ENCODE measurements at places on chromosomes 12 and 14. TPM values are rescaled to one million over a fixed set of nuclear protein-coding genes. Genes with fewer than 3 reads are reported as not detected.

The MVK gene
- total RNA-seq: 50.8 TPM

The PDE3A gene
- not detected for total RNA-seq

The TEX52 gene
- total RNA-seq: not detected

The KRT5 gene
- total RNA-seq: 134 TPM

The TRHDE gene
- total RNA-seq: 0.74 TPM

The COQ6 gene
- total RNA-seq: 25.4 TPM

The KRT7 gene
- total RNA-seq: 3,783 TPM

The GZMB gene
- not detected for total RNA-seq

The ZCCHC8 gene
- 24.3 TPM for total RNA-seq

The GDF3 gene
- not detected for total RNA-seq

The CLEC4D gene
- not detected for total RNA-seq

DNA sequence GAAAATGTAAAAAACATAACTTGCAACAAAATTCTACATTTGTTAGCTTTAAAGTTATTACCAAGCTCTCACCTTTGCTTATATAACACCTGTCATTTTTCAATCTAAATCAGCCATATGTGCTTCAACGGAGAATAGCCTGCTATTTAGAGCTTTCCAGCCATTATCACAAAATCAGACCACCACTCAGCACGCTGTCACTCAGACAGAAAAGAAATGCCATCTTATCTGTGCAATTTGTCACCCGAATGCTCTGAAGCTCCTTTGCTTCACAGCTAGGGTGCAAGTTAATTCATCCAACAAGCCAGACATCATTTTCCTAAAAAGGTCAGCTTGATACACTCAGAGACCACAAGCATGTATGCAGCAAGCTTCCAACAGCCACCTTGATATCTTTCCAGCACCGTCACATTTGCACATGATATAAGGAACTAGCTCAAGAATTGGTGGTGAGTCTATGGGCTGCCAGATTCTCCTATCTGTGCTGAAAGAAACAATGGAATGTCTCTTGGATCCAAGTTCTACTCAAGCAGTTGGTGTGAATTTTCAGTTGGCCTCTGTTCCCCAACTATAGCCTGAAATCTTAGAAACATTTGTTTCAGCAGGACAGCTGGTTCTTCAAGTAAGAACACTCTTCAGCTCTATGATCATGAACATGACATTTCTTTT, 20.0 kb upstream of the IFNG-AS1 start:
- DNase-seq: no peak

GRCh38 chr14:54809767-54810166, 92.9 kb downstream of the GCH1 start:
- DNase-seq: no peak

- peak; percentile 62 for DNase-seq
Measured at GRCh38 chr12:13233830-13234641, 37.5 kb downstream of the EMP1 start.

DNA sequence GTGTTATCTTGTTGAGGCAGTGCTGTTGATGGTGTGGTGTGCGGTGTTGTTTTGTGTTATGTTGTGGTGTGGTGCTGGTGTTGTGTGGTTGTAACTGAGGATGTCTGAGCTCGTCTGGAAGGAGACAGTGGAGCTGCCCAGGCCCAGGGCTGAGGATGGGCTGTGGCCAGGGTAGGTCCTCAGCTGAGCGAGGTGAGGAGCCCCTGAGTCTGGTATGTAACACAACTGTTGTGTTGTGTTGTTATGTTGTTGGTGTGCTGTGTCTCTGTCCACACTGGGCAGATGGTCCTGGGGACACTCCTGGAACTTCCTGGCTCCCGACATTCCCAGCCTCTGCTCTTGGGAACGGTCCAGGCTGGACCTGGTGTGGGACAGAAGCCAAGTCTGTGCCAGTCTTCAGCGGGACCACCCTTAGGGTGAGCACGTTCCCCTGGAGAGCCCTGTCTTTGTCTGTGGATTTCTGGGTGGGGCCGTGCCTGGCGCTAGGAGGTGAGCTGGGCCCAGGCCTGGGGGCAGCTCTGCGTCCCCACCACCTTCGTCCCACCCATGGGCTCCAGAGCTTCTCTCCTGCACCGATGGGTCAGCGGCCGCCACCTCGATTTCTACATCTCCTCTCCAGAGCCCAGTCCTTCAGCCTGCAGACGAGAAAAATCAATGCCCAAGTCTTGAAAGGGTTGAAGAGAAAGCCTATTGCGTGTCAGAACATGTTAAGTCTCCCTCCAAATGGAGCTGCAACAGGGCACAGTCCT, 27.4 kb upstream of the SFSWAP start:
- DNase-seq: no peak

GRCh38 chr14:92848887-92849286, 54.8 kb downstream of the GOLGA5 start:
- DNase-seq: no peak

- DNase-seq: no peak
Measured at GRCh38 chr12:17661250-17661649, 428.7 kb downstream of the RERGL start.

- DNase-seq: no peak
Measured at GRCh38 chr12:95522692-95523091, 28.6 kb downstream of the USP44 start.

- DNase-seq: no peak
Measured at GRCh38 chr14:40523123-40523522, 1083.6 kb upstream of the LRFN5 start.

- DNase-seq: no peak
Measured at GRCh38 chr12:111288771-111289170, 80.1 kb downstream of the PHETA1 start.

- peak; percentile 86 for DNase-seq
Measured at GRCh38 chr14:50039734-50040400, 76.5 kb downstream of the VCPKMT start.

GRCh38 chr12:94659346-94659930, 9.1 kb upstream of the TMCC3 start:
- DNase-seq: no peak

DNA sequence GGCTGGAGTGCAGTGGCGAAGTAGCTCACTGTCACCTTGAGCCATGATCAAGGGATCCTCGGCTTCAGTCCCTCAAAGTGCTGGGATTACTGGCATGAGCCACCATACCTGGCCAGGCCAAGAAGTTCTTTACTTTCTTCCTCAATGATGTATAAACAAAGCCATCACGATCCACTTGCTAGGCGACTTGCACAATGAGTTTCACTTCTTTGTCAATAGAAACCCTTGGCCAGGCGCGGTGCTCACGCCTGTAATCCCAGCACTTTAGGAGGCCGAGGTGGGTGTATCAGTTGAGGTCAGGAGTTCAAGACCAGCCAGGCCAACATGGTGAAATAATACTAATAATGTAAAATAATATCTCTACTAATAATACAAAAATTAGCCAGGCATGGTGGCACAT, 14.4 kb upstream of the SPSB2 start:
- DNase-seq: no peak

GRCh38 chr12:81252228-81252627, 174.3 kb downstream of the ACSS3 start:
- DNase-seq: no peak

- DNase-seq: no peak
Measured at GRCh38 chr12:9074484-9075137, 41.1 kb downstream of the A2M start.

GRCh38 chr14:91366749-91367148, 50.9 kb downstream of the CCDC88C start:
- DNase-seq: no peak

DNA sequence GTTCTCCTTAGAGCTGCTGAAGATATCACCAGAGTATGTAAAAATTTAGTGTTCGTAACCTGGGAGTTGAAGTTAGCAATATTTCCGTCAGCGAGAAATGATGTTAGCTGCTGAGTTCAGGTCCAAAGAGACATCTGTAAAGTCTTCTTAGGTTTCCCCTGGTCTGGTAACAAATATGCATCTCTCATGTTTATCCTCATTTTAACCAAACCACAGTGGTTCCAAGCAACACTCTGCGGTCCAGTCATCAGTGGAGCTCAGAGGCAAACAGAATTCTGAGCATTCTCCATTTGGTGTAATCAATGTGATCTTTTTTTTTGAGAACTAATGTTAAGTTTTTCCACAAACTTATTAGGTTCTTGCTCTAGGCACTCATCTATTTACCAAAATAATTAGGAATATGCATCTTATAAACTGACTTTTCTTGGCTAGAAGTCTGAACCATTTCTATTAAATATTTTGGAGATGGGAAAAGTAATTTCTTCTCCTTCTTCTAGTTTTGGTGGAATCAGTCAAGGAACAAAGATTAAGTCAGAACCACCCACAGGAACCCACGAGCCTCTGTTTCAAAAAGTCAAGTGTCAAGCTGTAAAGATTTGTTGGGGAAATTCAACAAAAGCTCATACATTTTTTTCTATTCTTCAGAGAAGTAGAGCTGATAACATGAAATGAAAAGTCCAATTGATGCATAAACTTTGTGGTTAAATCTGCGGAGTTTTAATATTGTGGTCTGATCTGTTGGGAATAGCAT, 64.7 kb downstream of the IFNG start:
- DNase-seq: no peak

GRCh38 chr12:120239776-120240494, 25.6 kb downstream of the PXN start:
- DNase-seq: no peak

DNA sequence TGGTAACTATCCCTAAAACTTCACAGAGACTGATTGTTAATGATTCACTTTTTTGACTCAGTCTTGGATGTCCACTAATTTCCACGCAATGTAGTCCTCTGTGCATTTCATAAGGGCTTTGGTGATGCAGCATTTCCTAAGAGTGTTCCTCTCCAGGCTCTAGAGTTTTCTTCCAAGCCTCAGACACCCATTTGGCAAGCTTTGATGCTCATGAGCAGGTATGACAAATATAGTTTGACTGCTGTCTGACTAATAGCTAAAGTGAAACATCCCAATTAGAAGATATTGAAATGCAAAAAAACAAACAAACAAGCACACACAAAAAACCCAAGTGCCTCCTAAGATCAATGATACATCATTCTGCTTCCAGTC, 1.5 kb upstream of the VAMP1 start:
- no peak for DNase-seq

GRCh38 chr12:59742841-59743240, 147.0 kb downstream of the SLC16A7 start:
- no peak for DNase-seq

GRCh38 chr14:26008290-26008689, 589.5 kb downstream of the NOVA1 start:
- DNase-seq: no peak

DNA sequence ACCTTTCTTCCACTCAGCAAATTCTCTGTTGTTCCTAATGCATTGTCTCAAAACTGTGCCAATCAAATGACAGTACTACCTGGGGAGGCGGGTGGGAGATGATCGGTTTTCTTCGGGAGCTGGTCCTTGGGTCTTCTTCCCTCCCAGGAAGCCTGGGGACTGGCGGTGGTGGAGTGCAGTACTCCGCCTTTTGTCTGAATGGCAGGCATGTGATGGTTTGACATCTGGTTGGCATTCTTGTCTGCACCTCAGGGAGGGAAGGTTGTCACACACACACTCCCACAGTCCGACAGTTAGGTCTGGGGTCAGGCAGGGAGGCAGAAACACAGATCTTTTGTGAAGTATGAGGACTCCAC, 114.8 kb downstream of the SNAPC1 start:
- DNase-seq: no peak
